ENCODE measurements at places on chromosomes 11 and 22.

GRCh38 chr11:32400196-32400595 lies 35.1 kb downstream of the WT1 start:
- peak; percentile 72 for DNase-seq

DNA sequence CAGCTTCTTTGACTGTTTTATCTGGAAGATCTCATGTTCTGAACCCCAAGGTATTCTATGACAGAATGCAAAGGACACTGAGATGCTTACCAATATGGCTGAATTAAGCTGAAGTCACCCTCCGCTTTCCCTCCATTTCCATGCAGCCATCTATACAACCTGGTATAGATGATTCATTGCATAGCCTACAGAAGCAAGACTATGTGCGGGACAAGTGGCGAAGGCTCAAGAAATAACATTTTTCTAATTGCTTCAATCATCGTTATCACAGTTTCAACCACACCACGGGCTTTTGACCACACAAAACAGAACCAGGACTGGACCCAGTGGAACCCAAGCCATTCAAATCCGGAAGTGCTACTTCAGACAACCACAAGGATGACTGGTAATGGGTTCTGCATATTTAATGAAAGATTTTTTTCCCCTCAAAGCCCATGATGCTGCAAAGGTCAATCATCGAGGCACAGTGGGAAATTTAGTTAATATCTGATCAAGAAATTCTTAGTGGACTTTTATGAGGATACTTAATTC lies 61.9 kb downstream of the CD44 start:
- no peak for DNase-seq

DNA sequence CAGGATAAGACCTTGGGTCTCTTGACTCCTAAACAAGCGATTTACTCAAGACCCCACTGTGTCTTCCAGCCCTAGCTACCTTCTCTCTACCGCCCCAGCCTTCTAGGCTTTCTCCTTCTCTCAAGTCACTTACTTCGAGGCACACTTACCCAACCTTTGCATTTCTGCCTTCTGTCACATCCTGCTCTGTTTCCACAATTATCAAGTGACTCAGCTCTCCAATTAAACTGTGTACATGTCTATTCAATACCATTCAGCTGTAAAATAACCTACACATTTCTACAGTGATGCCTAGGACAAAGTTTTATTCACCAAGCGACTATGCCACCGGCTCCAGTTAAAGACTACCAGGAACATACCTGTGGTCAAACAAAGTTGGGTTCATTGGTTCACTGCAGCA lies 69.0 kb downstream of the LARGE1 start:
- DNase-seq = peak; percentile 35

- DNase-seq = peak; percentile 89
Observed at GRCh38 chr11:9273376-9274336, 8.5 kb upstream of the DENND5A start.

DNA sequence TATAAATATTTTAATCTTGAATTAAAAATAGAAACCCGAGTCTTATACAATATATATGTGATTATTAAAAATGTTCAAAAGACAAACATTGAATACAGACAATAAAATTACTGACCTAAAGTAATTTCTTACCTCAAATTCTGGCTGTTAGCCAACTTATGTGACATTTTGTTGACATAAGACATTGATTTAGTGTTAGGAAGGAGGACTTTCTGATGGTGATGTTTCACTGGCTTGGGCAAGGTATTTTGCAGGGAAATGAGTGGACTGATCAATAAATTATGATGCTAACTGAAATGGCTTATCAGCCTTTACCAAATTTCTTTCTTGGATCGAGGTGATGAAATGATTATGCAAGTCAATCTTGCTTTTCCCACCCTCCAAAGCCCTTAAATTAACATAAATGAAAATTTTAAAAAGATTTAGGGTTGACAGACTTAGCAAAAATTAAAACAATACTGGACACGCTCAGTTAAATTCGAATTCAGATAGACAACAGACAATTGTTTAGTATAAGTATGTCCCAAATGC lies 33.2 kb upstream of the FZD4 start:
- no peak for DNase-seq

GRCh38 chr11:50037251-50037650 lies 4.6 kb downstream of the OR4C45 start:
- no peak for DNase-seq

DNA sequence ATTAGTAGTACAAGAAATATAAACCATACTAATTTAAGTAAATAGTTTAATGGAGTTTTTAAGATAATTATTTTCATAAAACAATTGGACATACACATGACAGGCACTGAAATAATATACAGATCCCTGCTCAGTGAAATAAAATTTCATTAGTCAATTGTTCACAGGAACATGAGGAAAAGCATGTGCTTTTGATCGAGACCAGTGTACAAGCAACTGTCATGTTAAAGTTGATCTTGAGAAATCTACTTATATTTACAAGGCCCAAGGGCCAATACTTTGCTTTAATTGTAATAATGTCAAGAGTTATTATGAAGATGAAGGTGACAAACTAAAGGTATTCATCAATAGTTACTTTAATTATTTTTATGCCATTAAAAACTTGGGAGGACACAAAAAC lies 792.7 kb upstream of the LUZP2 start:
- no peak for DNase-seq

- DNase-seq = no peak
Observed at GRCh38 chr22:35914357-35914664, 114.3 kb downstream of the RBFOX2 start.

DNA sequence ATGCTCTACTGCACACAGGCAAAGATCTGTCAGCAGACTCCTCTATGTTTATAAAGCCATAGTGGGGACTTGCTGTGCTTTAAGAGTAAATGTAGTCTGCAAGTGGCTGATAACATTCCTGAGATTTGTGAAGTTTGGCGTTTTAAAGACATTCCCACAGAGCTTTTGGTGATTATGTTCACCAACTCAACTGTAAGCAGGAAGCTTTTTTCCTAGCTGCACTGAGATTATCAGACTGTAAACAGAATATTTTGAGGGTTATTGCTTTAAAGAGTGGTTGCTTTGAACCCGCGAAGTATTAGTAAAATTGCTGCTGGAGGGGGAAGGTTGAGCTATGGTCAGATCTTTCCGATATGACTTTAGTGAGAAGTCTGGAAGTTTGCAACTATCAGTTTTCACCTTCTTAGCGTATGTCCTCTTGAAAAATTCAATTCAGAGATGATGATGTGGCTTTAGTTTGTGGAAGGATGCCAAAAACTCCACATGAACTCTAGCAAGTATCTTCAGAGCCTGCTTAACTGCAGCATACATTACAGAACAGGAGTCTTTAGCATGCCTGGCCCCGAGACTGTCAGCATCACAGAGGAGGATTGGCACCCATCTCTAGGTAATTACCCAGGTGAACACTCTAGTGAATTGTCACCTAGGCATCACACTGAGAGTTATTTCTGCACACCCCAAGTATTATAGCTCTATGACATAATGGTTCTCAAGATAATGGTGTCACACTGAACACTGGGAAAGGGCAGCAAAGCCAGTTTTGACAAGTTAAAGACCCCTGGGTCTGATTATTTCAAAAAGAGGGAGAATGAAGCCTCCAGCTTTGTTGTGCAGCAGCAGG lies 89.9 kb downstream of the MTNR1B start:
- DNase-seq = peak; percentile 78

DNA sequence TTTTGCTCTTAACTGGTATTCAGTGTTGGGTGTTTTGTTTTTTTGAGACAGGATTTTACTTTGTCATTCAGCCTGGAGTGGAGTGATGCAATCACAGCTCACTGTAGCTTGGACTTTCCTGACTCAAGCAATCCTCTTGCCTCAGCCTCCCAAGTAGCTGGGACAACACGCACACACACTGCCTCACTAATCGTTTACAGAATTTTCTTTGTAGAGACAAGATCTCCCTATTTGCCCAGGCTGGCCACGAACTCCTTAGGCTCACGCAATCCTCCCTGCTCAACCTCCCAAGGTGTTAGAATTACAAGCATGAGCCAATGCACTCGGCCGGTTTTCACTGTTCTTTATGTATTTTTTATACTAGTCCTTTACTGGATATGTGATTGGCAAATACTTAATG lies 51.0 kb upstream of the IGLL5 start:
- DNase-seq = no peak

GRCh38 chr22:31439808-31440207 lies 40.4 kb downstream of the DRG1 start:
- no peak for DNase-seq

GRCh38 chr11:78019808-78020207 lies 3.3 kb downstream of the KCTD14 start:
- DNase-seq = peak; percentile 49

- DNase-seq = no peak
Observed at GRCh38 chr11:71410363-71410966, 37.7 kb downstream of the DHCR7 start.

DNA sequence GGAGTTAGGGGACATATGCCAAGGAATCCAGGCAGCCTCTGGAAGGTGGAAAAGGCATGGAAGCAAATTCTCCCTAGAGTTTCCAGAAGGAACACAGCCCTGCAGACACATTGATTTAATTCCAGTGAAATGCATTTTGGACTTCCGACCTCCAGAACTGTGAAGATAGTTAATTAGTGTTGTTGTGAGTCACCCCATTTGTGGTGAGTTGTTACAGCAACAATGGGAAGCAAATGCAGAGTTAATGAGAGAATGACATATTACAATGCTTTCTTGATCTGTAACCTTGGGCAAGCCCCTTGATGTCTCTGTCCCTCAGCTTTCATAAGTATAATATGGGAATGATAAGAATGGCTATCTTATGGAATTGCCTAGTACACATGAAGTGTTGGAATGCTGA lies 178.7 kb downstream of the KIRREL3 start:
- DNase-seq = no peak

DNA sequence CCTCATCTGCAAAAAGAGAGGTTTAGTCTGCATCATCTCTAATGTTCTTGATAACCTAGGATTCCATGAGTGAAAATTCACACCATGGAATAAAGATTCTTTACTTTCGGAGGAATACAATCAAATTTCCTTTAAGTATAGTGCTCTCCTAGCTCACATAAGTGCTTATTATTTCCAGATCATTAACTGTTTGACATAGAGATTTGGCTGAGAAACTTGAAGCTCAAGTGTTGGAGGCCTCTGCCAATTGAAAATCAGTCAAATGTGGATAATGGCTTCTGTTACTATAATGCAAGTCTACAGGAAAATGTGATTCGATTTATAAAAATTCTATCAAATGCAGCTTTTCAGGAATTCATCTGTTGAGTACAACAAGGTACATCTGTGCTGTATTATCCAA lies 144.6 kb downstream of the KIF18A start:
- no peak for DNase-seq

DNA sequence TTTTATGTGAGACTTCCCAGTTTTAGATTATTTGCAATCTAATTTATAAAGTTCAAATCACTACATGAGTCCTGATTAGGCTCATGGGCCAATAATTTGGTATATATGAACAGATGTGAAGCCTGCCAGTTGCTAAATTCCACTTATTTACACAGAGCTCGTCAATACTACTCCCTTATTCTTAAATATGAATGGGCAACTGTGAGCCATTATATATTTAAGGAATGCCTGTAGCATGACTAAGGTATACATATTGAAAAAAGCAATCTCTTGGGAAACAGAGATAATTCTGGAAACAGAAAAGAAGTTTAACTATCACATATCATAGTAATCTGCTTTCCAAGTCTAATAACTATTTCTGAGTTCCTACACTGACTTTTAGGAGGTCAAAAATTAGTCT lies 27.0 kb downstream of the RBMXL2 start:
- DNase-seq = peak; percentile 40

GRCh38 chr11:65625628-65626342 lies 10.2 kb downstream of the PCNX3 start:
- DNase-seq = peak; percentile 24

DNA sequence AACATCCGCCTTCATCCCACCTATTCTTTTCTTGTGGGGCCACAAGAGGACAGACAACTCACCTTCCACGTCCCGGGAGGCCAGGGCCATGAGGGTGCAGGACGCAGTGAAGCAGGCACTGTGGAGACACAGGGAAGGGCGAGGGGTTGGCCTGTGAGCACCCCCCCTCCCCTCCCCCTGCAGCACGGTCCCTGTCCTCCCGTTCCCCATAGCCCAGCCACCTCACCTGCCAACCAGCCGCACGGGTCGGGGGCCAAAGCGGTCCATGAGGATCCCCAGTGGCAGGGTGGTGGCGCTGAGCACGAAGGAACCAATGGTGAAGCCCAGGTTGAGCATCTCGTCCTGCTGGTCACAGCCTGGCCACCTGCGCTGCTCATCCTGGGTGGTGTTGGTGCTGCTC lies 14.6 kb downstream of the SLC43A1 start:
- DNase-seq = no peak

DNA sequence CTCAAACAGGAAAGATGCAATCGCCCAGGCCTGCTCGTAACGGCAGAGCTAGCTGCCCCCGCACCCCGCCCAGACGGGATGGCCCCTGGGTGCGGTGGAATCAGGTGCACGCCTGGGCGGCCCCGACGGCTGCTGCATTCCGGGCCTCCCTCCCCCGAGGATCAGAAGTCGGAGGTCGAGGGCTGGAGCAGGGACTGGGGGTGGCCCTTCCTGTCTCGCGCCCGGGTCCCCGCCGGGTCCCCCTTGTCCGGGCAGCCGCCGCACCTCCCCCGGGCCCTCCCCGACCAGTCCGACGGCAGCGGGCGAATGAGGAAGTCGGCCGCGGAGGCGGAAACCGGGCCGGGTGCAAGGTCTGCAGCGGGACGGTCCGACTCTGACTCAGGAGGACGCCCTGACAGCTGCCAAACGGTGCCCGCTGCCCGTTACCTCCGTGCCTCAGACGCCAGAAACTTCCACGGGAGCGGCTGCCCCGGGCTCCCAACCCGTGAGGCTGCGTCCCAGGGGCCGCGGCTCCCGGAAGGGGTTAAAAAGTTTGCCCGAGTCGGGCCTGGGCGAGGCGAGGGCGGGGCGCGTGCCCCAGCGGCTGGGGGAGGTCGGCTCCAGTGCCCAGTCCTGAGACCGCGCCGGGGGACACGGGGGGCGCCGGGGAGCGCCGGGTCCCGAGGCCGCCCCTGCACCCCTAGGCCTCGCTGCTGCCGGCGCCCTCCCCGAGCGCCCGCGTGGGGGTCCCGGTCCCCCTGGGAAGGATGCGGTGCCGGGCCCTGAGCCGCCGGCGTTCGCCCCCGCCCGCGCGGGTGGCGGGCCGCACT lies 663 bp downstream of the MYH9 start:
- no peak for DNase-seq

- DNase-seq = no peak
Observed at GRCh38 chr11:19805827-19806226, 93.2 kb downstream of the NAV2 start.

- DNase-seq = no peak
Observed at GRCh38 chr11:56375324-56375723, at the start of gene OR8U1. Gene OR8U1, plus strand, starts transcription at chr11:56375624. Its CDS starts 0 bp downstream, at chr11:56375624.

- no peak for DNase-seq
Observed at GRCh38 chr11:106384429-106384828, 307.0 kb downstream of the AASDHPPT start.

DNA sequence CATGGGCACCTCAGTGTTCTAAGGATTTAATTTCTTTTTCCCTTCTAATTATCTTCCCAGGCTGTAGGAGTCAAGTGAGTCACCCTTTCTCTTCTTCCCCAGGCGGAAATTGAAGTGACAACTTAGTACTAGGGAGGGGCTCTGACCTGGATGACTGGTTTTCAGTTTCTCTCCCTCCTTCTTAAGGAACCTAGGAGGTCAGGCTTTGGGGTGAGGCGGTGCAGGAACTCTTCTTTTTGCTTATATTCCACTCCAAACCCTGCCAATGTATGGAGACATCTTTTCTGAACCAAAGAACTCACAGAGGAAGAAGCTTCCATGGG lies 12.6 kb downstream of the ZDHHC5 start:
- no peak for DNase-seq

GRCh38 chr22:36729321-36729720 lies 25.8 kb upstream of the CACNG2 start:
- no peak for DNase-seq

- DNase-seq = no peak
Observed at GRCh38 chr11:35478471-35479091, 46.8 kb downstream of the PAMR1 start.
